NCI-H2171 (cell line): ENCODE measurements at places on chromosomes 6 and 20.

- DNase-seq: no peak
These were observed 59.7 kb downstream of the PFDN4 start for GRCh38 chr20:54267483-54268003.

- DNase-seq: peak; percentile 32
These were observed 18.9 kb downstream of the PCNA start for GRCh38 chr20:5100684-5101347.

GRCh38 chr6:150451807-150452427 is 83.1 kb downstream of the IYD start:
- DNase-seq: no peak

DNA sequence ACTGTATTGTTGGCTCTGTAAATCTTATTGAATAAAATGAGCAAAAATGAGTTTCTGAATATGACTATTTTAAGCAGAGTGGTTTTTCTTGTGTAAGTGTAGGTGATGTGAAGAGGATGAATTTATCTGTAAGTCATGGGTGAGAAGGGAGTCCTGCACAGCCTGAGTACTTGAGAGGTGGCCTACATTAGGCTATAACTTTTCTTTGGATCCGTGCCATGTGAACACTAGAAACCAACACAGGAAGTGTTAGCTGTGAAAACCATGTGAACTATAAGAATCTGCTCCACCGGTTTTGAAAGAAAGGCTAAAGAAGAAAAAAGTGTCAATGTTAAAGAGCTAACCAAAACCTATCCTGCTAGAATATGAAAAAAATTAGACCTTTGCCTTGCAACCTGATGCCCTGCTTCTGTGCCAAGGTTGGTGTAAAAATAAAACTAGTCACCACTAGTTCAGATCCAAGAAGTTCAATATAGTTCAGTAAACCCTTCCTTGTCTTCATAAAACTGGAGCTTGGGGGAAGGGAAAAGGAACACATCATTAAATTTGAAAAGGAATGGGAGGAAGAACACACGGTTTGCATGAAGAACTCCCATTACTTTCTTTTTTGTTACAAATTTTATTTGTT is 21.3 kb downstream of the PLCB1 start:
- no peak for DNase-seq

- no peak for DNase-seq
These were observed 32.4 kb downstream of the THBS2 start for GRCh38 chr6:169221264-169221663.

GRCh38 chr6:52675372-52675771 is 4.5 kb downstream of the TMEM14A start:
- no peak for DNase-seq

- no peak for DNase-seq
These were observed 7.9 kb upstream of the GMNN start for GRCh38 chr6:24766680-24767462.

- DNase-seq: peak; percentile 76
These were observed 542 bp downstream of the USP49 start for GRCh38 chr6:41894366-41895299.

GRCh38 chr6:104995989-104996617 is 39.2 kb downstream of the LIN28B start:
- DNase-seq: no peak
